MM.1S (cell line): ENCODE measurements at places on chromosomes 11 and 22.

DNA sequence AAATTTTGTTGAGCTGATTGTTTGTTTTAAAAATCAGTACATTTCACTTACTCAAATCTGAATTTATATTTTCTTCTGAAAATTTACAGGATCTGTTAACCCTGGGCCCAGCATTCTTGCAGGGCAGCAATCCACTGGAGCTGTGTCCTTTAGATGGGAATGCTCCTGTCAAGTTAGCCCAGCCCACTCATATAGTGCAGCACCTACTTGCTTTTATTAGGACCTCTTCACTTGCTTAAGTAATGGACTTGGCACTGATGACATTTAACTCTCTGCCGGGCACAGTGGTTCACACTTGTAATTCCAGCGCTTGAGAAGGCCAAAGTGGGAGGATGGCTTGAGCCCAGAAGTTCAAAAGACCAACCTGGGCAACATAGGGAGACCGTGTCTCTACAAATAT is 89.6 kb downstream of the HSD17B12 start:
- no peak for DNase-seq

DNA sequence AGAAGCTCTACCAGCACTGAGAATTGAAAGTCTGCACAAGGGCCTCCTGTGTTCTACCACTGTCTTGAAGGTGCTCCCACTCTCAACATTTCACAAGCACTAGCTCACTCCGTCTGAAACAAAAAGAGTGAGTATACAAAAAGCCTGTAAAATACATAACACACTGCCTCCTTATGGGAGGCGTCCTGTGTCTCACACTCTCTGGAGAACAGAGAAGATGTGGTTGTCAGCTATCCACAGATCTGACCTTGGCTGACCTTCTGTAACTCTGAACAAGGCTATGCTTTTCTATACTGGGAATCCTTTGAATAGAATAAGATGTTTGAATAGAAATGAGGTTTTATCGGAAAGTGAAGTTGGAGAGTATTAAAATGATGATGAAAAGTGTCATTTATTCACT is 171.3 kb upstream of the TMEM45B start:
- DNase-seq, result no peak

- no peak for DNase-seq
These were observed 907.1 kb downstream of the DLG2 start for GRCh38 chr11:84719935-84720577.

- DNase-seq, result peak; percentile 42
These were observed 1.1 kb downstream of the UBASH3B start for GRCh38 chr11:122656631-122657101.

GRCh38 chr22:30922151-30922611 is 46.4 kb downstream of the MORC2 start:
- no peak for DNase-seq

GRCh38 chr11:117313091-117313490 is 3.0 kb downstream of the BACE1 start:
- DNase-seq, result no peak

- no peak for DNase-seq
These were observed 704.0 kb downstream of the KCNA4 start for GRCh38 chr11:29312812-29313211.

DNA sequence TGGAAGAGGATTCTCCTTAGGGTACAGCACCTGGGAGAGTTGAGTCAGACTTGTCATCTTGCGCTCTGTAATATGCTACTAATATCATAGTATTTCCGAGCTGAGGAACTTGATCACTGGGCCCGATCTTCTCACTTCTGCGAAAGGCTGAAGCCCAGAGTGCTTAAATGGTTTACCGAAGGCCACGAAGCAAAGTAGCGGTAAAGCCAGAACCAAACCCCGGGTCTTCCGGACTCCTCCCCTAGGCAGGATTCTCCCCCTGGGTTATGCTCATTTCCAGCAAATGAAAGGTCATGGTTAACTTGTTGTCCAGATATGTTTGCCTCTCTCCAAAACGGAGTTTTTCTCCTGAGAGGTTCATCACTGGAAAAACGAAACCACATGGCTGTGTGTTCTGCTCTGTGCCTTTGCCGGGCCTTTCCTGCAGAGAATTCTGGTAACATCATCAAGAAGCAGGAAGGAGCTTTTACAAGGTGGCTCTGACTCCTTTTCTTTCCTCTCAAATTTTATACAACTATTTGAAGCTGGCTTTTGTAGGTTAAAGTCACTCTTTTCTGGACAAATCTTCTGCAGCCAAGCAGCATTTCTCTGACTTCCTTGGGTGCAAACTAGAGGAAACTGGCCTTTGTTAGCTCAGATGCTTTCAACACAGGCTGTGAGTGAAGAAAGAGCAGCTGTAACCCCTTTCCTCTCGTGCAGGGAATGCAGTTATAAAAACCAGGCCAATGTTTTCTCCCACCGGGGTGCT is 35.5 kb downstream of the UBASH3B start:
- no peak for DNase-seq

- peak; percentile 85 for DNase-seq
These were observed 26.7 kb downstream of the FLI1 start for GRCh38 chr11:128720522-128720985.

- no peak for DNase-seq
These were observed 3.7 kb downstream of the PHRF1 start for GRCh38 chr11:579830-580601.

- no peak for DNase-seq
These were observed 429 bp downstream of the SLC39A13 start for GRCh38 chr11:47408598-47409439.

GRCh38 chr11:2071748-2072385 is 67.3 kb downstream of the IGF2 start:
- no peak for DNase-seq

DNA sequence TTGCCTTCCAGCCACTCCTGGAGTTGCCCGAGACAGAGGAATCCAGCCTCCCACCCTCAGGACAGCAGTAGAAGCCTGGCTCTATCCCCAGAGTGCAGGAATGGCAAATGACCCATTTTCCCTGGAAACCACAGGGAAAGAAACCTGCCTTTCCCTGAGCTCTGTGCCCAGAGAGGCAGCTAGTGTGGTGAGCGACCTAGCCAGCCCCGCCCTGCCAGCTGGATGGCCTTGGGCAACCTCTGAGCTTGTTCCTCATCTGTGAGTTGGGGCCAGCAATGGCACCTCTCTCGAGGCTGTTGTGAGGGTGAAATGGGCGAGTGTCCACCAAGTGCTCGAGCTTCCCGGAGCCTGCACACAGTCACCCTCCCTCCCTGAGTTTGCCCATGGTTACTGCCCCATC is 3.7 kb downstream of the OMP start:
- DNase-seq, result no peak

- no peak for DNase-seq
These were observed 3.2 kb downstream of the AMOTL1 start for GRCh38 chr11:94771390-94771789.

GRCh38 chr22:29883775-29884097 is 762 bp downstream of the MTMR3 start:
- DNase-seq, result no peak
